Left ventricle myocardium superior (tissue), 1 donor: ENCODE measurements at places on chromosomes 16 and 17.

- DNase-seq = no peak
Measured at GRCh38 chr17:68705714-68706076, 104.5 kb upstream of the FAM20A start.

GRCh38 chr17:549177-550040, 165.2 kb downstream of the VPS53 start:
- DNase-seq = no peak

DNA sequence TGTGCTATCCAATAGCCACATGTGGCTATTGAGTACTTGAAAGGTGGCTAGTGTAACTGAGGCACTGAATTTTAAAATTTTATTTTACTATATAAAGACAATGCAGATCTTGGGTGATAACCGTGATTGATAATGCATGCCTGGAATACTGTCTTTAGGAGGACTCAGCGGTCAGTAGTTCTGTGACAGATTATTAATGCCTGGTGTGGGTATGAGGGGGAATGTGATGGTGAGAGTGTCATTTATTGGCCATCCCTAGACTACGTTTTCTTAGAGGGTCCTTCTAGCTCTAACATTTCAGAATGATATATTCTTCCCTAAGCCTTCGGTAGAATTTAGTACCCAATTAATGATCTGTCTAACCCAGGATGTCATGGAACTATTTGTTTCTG, 157.6 kb downstream of the CPPED1 start:
- no peak for DNase-seq

DNA sequence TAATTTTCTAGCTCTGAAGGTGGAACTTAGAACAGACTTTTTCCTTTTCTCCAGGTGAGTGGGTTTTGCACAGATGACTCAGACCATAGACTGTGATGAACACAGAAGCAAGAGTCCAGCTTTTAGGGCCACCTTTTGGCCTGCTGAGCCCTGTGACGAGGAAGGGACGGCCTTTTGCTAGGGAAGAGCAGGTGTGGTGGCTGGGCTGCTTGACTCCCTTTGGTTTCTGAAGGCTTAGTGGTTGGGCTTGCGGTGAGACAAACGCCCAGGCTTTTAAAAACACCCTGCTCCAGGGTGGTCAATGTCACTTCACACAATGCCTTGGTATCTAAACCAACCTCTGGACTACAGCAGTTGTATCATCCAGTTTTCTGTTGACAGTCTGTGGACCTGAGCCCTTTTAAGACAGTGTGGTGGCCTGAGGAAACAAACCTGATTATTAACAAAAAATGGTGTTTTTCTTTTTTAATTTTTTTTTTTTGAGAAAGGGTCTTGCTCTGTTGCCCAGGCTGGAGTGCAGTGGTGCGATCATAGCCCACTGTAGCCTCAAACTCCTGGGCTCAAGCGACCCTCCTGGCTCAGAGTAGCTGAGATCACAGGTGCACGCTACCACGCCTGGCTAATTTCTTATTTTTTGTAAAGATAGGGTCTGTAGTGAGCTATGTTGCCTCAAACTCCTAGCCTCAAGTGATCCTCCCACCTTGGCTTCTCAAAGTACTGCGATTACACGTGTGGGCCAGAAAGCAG, 134.0 kb downstream of the SNX29 start:
- no peak for DNase-seq

- no peak for DNase-seq
Measured at GRCh38 chr16:27838536-27839175, 224.9 kb downstream of the GSG1L start.

GRCh38 chr17:31829649-31830048, 29.4 kb downstream of the COPRS start:
- DNase-seq = no peak

DNA sequence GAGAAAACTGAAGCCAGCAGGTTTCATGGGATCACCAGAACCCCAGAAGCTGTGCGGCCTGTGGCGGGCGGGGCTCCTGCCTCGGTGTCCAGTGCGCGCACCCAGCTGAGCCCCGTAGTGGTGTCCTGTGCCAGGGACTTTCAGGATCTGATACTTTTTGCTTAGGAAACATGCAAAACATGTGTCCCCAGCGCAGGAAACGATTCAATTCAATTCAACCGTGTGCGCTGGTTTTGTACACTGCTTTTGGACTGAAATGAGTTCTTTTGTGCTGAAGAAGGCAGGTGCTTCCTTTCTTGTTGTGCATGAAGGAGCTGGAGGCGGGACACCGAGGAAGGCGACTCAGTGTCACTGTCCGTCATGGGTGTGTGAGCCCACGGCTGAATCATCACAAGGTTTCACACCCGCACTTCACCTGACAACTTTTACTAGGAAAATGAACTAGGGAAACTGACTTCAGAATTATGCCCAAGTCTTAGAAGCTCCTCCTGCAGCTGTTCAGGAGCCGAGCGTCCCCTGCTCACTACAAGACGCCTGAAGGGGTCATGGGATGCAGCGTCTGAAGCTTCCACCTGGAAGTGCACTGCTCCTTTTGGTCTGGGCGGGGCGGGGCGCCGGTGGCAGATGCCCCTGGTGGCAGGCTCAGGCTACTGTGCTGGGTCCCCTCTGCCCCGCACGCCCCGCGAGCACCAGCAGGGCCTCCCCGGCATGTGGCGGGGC, 31.4 kb upstream of the ZNF750 start:
- DNase-seq = peak; percentile 38

- no peak for DNase-seq
Measured at GRCh38 chr16:56755038-56755437, 25.1 kb downstream of the NUP93 start.

DNA sequence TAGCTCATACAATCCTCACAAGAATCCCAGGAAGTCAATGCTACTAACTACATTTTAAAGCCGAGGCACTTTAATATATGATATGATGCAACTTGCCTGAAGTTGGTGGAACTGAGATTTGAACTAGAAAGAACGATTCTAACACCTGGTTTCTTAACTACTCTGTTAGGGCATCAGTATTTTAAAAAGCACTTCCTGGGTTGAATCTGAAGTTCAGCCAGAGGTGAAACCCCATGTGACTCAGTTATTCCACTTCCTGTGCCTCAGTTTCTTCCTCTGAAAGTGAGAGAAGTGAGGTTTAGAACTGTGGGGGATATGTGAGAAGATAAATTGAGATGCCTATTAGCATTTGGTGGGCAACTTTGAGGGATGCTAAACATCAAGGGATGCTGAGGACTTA, 129.4 kb upstream of the ANKFN1 start:
- DNase-seq = no peak

DNA sequence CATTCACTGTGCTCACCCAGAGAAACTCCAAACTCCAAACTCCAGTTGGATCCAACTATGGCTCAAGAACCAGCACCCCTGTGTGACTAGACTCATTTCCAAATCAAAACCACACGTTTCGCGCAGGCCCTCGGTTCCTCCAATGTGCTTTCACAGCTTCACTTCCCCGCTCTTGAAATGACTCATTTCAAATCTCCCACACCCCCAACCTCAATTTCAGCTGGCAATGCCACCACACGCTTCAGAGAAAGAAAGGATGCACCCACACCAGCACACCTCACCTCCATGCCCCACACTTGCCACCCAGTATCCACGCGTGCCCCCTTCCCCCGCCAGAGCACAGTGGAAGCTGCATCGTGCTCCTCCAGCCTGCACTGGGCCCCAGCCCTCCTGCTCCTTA, 9.0 kb downstream of the TMEM92 start:
- no peak for DNase-seq

- no peak for DNase-seq
Measured at GRCh38 chr17:57257195-57257894, 1.0 kb downstream of the MSI2 start.

- no peak for DNase-seq
Measured at GRCh38 chr17:28746611-28747050, 2.8 kb downstream of the TRAF4 start.

DNA sequence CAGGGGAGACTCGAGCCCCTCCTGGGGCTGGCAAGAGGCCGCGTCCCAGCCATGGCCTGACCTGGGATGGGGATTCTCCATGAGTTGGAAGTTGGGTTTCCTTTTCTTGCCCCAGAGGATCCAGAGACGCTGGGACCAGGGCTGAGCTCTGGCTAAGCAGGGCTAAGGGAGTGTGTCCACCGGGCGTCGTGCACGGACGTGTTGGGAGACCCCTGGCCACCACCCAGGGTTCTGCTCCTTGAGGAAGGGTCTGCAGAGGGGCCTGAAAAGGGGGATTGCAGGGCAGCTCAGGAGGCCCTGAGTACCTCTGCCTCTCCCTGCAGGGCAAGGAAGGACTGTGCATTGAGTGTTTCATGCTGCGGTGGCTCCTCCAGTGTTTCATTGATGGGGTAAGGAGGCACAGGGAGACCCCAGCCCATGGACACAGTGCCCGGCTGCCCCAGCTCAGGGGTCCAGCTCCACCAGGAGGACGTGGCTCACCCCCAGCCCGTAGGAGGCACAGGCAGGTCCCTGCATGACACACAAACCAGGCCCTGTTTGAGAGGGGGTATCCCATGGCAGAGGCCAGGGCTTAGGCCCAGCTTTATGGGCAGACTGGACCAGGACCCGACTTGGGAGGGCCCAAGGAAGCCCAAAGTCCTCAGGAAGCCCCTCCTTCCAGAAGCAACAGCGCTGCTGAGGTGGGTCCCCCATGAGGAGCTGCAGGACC, 47.5 kb downstream of the USP22 start:
- DNase-seq = no peak

DNA sequence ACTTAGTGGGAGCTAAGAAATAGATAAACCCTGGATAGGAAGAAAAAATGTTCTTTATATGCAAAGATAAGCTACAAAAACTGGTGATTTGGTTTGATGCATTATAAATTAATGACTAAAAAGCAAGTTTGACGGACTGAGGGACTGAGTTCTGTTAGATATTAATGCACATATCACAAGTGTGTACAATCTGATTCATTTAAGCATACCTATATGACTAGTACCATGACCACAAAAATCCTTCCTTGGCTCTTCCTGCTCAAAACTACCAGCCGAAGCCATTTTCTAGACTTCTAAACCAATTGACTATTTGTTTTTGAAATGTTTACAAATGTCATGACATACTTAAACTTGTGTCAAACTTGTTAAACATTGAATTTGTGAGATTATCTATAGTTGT, 374.5 kb upstream of the MON1B start:
- no peak for DNase-seq

DNA sequence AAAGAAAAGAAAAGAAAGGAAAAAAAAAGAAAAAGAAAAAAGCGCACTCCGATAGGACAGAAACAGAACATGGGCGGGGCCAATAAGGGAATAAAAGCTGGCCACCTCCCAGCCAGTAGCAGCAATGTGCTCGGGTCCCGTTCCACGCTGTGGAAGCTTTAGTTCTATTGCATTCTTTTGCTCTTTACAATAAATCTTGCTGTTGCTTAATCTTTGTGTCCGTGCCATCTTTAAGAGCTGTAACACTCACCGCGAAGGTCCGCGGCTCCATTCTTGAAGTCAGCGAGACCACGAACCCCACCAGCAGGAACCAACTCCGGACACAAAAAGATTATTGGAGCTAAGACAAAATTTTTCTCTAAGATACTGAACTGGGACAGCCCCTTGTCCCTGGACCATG, 3.1 kb upstream of the ARL5C start:
- no peak for DNase-seq

DNA sequence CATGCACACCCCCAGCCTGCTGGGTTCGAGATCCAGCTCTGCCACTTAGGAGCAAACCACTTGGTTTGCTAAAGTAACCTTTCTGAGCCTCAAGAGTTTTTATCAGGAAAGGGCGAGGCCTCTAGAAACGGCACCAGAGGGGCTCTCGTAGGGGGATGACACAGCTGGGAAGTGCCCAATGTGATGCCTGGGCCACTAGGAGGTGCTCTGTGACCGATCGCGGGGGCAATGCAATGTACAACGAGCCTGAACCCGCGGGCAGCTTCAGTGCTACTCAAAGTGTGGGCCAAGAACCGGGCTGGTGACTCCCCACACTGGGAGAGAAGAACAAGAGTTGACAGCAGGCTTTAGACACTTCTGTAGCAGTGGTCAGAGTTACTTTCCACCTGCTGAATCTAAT, 9.4 kb downstream of the C16orf89 start:
- no peak for DNase-seq

DNA sequence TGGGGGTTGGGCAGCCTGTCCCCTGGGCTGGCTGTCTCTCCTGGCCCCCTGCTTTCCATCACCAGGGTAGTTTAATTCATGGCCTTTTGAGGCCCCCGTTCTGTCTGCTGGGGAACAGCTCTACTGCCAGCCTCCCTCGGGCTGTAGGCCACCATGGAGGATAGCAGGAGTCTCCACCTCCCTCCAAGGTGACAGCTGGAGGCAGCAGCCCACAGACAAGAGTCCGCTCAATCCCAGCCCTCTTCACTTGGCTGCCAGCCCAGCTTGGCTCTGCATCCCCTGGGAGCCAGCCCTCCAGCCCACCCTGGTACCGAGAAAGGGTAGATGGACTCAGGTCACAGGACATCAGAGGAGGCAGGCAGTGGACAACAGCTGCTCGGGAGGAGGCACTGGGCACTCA, 194.6 kb upstream of the SDK2 start:
- no peak for DNase-seq

GRCh38 chr16:56972403-56973293, 10.9 kb downstream of the CETP start:
- no peak for DNase-seq

GRCh38 chr17:46964315-46965265, 14.5 kb downstream of the RPRML start:
- DNase-seq = no peak

DNA sequence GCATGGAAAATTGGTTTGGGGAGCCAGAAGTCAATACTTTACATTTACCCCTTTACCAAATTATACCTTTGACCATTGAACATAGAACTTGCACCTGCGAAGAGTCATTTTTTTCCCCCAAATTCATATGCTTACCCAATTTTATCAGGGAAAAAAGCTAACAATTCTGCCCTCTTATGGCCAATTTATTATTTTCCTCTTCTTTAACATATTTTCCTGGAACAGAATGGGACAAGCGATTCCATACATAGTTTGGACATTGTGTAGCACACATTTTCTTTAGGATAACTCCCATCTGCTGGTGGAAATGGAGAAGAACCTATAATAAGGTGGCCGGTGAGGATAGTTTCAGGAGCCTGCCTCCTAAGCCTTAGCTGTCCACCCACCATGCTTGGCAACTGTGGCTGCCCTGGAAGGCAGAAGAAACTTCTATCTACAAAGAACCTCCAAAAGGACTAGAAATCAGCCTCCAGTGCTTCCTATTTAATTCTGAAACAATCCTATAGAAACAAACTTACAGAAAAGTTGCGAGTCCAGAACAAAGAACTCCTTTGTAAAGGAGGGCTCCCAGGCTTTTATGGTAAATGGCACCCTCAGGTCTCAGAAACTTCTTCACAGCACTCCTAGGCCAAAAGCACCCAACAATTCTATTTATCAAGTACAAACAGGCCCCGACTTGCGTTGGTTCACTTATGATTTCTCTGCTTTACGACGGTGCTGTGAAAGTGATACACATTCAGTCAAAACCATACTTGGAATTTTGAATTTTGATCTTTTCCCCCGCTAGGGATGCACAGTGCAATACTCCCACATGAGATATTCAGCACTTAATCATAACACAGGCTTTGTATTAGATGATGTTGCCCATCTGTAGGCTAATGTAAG, 64.1 kb upstream of the CACNG4 start:
- no peak for DNase-seq

GRCh38 chr17:69978056-69978646, 96.9 kb upstream of the KCNJ16 start:
- no peak for DNase-seq

- no peak for DNase-seq
Measured at GRCh38 chr16:48740964-48741363, 131.0 kb upstream of the N4BP1 start.

GRCh38 chr17:2442166-2442565, 41.3 kb upstream of the MNT start:
- DNase-seq = no peak

GRCh38 chr16:89560378-89561141, at the start of gene RPL13:
TSS of gene RPL13 (plus strand) at chr16:89560682. CDS start at chr16:89560960, 278 bp downstream.
- DNase-seq = peak; percentile 97

GRCh38 chr16:381012-381788, 578 bp downstream of the PGAP6 start:
- no peak for DNase-seq
